Hair follicle dermal papilla cell (primary cell): ENCODE measurements at places on chromosomes 11 and 22. TPM values are rescaled to one million over a fixed set of nuclear protein-coding genes. Genes with fewer than 3 reads are reported as not detected.

The OR52A1 gene
- not detected in 2 replicates for total RNA-seq

The HEPACAM gene
- not detected in 2 replicates for total RNA-seq

The SNX19 gene
- 129 and 149 TPM in 2 replicates for total RNA-seq

The NRGN gene
- not detected in 2 replicates for total RNA-seq

The MYO7A gene
- under 0.01 TPM in 1 of 2 replicates, not detected in the other for total RNA-seq

The OR9Q2 gene
- total RNA-seq, result not detected in 2 replicates

The IL17REL gene
- not detected in 2 replicates for total RNA-seq

The ANKK1 gene
- under 0.01 TPM in 2 replicates for total RNA-seq

The TBX1 gene
- total RNA-seq, result 0.16 TPM in 1 of 2 replicates, not detected in the other

The SPCS2 gene
- total RNA-seq, result 10.2 and 35.2 TPM in 2 replicates

The CACNA1I gene
- under 0.01 and 0.12 TPM in 2 replicates for total RNA-seq

The MYO18B gene
- not detected in 2 replicates for total RNA-seq

The FAM83F gene
- under 0.01 TPM in 2 replicates for total RNA-seq

The INPP5J gene
- total RNA-seq, result 0.24 TPM in 1 of 2 replicates, not detected in the other

The C11orf65 gene
- total RNA-seq, result 0.81 and 1.5 TPM in 2 replicates

The NLRP6 gene
- total RNA-seq, result not detected in 2 replicates

The KCNK7 gene
- total RNA-seq, result not detected in 2 replicates

The ACTN3 gene
- total RNA-seq, result 0.16 TPM in 1 of 2 replicates, not detected in the other

The SPDYC gene
- total RNA-seq, result not detected in 2 replicates

The TSPAN18 gene
- 3.6 and 4.1 TPM in 2 replicates for total RNA-seq

The OR5P2 gene
- not detected in 2 replicates for total RNA-seq

The USP28 gene
- total RNA-seq, result 23.6 and 33.6 TPM in 2 replicates

The MRGPRX4 gene
- not detected in 2 replicates for total RNA-seq

The NPAS4 gene
- under 0.01 TPM in 1 of 2 replicates, not detected in the other for total RNA-seq

The ZNF215 gene
- total RNA-seq, result 5.7 and 7.4 TPM in 2 replicates

The MUC2 gene
- not detected in 2 replicates for total RNA-seq

The JAM3 gene
- total RNA-seq, result 59.6 and 78.4 TPM in 2 replicates

The MS4A7 gene
- not detected in 2 replicates for total RNA-seq

The SYT7 gene
- 0.61 and 0.65 TPM in 2 replicates for total RNA-seq

The KCNJ4 gene
- total RNA-seq, result not detected in 2 replicates

The NRXN2 gene
- 107 and 111 TPM in 2 replicates for total RNA-seq

The FAM118B gene
- total RNA-seq, result 28.6 and 32.2 TPM in 2 replicates

The BEST1 gene
- 5.2 and 5.5 TPM in 2 replicates for total RNA-seq

The CSTPP1 gene
- 32.5 and 36.7 TPM in 2 replicates for total RNA-seq

The GLB1L3 gene
- 0.49 and 0.81 TPM in 2 replicates for total RNA-seq

The OR51B5 gene
- total RNA-seq, result 0.32 TPM in 1 of 2 replicates, not detected in the other

The DEUP1 gene
- total RNA-seq, result under 0.01 TPM in 1 of 2 replicates, not detected in the other

The C22orf39 gene
- 10.2 and 15.3 TPM in 2 replicates for total RNA-seq

The GRIA4 gene
- 0.49 and 0.81 TPM in 2 replicates for total RNA-seq

The SEPTIN3 gene
- 5.1 and 8.3 TPM in 2 replicates for total RNA-seq

The IRAG1 gene
- total RNA-seq, result 11.9 and 12.7 TPM in 2 replicates

The ABCC8 gene
- total RNA-seq, result not detected in 2 replicates

The FJX1 gene
- 16.1 and 19.6 TPM in 2 replicates for total RNA-seq

The PACS1 gene
- 41.7 and 44.0 TPM in 2 replicates for total RNA-seq

The SF3A1 gene
- 41.7 and 63.0 TPM in 2 replicates for total RNA-seq

The SLC22A25 gene
- not detected in 2 replicates for total RNA-seq

The APOL3 gene
- 15.4 and 19.1 TPM in 2 replicates for total RNA-seq

The OR10D3 gene
- total RNA-seq, result not detected in 2 replicates

The ARFGAP3 gene
- total RNA-seq, result 70.6 and 88.3 TPM in 2 replicates

The TIMP3 gene
- 471 and 701 TPM in 2 replicates for total RNA-seq

The MIEF1 gene
- 33.3 and 36.8 TPM in 2 replicates for total RNA-seq

The TRIM29 gene
- 1.6 and 2.7 TPM in 2 replicates for total RNA-seq

The APOBEC3B gene
- total RNA-seq, result 0.49 and 1.8 TPM in 2 replicates

The SLC36A4 gene
- total RNA-seq, result 21.3 and 21.7 TPM in 2 replicates

The PHETA2 gene
- 28.9 and 33.8 TPM in 2 replicates for total RNA-seq

The CLCF1 gene
- 12.7 and 13.8 TPM in 2 replicates for total RNA-seq

The UBQLN3 gene
- 0.12 and 0.16 TPM in 2 replicates for total RNA-seq

The LINC01488 gene
- total RNA-seq, result not detected in 2 replicates

The OR8D1 gene
- not detected in 2 replicates for total RNA-seq
